ENCODE measurements at places on chromosomes 6 and 20.

DNA sequence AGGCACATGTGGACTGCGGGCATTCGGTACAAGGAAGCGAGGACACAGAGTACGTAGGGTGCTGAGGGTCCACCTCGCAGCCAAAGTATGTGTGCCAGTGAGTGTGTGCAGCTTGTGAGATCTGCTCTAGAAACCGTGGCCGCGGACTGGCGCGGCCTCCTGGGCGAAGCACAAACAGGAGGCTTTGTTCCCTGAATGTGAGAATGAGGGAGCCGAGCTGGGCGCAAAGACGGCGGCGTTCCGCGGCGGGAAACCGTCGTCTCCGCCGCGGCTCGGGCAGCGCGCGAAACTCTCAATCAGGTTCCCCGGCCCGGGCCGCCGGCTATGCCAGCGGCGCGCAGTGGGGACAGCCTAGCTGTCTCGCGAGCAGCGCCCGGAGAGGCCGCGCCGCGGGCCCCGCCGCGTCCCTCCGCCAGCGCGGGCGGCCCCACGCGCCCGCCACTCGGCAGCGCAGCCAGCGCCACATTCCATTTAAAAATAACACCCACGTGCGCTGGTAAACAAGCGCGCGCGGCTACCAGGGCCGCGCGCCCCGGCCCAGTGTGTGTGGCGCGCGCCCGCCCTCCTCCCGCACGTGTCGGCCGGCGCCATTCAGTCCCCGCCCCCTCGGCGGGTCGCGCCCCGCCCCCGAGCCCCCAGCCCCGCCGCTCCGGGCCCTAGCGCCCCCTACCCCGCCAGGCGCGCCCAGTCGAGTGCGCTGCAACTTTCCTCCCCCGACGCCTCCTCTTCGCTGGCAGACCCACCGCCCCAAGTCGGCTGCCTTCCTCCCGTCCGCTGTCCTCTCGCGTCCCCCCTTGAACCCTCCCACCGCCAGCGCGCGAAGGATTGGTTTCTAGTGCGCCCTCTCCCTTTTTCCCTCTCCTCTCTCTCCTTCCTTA, 3.0 kb upstream of the FOXO3 start:
- DNase-seq = peak; percentile 72

DNA sequence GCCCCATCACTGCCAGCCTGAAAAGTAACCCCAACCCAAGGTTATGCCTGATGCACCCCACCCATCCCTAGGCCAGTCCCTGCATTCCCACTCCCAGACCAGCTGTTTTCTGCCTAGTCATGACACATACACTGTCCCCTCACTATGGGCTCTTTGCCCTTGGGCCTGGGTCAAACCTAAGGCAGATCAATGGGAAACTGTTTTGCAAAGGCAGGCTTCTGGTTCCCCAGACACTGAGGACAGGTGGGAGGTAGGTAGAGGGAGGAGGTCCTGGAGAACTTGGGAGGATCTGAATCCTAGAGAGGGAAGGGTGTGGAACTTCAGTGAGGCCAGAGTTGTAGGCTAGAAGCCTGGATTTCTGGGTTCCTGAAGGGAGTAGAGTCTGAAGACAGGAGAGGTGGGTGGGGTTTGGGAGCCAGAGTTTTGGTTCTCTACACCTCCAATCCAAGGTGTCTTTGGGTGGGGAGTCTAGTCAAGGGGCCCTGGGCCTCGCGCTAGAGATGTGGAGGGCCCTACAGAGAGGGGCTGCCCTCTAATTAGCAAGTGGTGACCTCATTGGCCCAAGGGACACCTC, 2.0 kb downstream of the CLIC1 start:
- no peak for DNase-seq

DNA sequence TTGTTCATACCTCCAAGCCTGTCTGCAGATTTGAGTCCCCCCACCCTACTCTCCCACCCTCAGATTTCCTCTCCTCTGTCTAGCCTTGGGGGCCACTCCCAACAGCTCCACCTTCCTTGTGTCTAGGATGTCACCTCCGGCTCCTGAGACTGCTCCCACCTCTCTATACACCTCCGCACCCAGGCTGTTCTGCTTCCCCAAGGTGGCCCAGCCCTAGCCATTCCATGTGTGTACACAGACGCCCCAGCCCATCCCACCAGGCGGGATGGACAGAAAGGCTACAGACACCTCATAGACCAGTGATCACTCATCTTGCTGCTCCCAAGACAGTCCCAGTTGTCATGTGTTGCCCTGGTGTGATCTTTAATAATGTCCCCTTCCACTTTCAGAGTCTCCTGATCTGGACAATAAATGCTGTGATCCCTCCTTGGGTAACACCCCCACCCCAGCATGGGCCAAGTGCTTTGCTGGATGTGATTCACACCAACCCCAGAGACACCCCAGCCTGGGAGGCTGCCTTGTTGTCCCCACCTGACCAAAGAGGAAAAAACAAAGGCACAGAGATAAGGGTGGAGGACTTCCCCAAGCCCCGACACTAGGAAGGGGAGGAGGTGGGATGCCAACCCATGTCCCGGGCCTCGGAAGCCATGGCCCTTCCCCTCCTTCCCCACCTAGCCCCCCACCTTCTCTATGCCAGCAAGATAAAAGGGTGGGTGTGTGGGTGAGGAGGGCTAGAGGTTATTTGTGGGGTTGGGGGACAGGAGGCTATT, 36.1 kb downstream of the MDFI start:
- DNase-seq = no peak

- DNase-seq = no peak
Observed at GRCh38 chr20:8065691-8066090, 46.1 kb upstream of the TMX4 start.

DNA sequence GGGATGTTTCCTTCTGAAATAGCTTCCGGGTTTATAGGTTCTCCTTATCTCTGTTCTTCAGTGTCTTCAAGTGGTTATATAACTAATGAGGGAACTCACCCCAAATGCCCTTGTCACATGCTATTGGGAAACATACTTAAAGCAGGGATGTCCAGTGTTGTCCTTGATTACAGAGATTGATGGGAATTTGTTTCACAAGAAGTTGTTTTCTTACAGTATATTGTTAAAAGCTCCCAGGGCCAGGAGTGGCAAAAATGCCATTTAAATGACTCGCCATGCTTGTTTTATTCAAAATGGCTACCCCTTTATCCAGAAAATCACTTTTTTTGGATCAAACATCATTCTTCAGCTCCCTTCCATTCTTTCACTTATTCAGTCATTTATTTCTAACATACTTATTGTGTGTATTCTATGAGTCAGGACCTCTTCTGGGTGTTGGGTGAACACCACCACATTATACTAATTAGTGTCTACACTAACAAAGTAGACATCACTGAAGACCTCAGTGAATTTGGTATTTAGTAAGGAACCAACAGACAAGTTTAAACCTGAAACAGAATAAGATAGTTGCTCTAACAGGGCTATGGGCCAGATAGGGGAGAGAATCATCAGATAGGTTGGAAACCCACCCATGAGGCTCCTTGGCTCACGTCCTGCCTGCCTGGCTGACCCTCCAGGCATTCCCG, 791.1 kb downstream of the MAFB start:
- no peak for DNase-seq

DNA sequence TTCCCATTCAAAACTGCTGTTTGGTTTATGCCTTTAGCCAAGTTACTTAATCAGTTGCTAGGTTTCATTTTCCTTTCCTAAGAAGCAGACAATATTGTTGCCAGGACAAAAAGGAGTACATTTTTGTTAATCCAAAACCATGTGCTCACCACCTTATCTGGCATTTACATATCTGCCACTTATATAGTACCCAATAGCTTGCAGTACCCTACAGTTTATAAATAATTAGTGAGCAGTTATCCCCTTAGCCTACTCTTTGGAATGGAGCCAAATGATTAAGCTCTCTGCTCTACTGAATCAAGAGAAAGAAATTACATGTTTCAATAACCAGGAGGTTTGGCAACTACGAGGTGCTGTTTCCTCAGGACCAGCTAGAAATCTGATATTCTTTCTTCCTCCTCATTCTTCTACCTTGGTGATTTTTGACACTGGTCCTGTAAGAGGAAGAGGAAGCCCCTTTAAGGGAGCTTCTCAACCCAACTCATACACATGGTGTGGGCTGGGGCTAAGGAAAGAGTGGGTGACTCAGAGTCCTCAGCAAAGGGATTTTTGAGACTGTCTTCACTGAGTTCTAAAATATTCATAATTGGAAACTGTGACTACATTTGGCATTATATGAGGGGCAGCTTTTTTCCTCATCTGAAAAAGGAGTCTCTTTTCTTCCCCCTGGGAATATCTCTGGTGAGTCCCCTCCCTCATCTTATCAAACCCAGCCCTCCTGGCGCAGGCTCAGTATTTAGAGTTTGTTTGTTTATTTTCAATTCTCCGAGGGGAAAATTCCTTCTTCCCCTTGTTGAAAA, 1.5 kb downstream of the ZNFX1 start:
- DNase-seq = peak; percentile 25

- DNase-seq = no peak
Observed at GRCh38 chr6:47147175-47147727, 105.1 kb upstream of the ADGRF1 start.

DNA sequence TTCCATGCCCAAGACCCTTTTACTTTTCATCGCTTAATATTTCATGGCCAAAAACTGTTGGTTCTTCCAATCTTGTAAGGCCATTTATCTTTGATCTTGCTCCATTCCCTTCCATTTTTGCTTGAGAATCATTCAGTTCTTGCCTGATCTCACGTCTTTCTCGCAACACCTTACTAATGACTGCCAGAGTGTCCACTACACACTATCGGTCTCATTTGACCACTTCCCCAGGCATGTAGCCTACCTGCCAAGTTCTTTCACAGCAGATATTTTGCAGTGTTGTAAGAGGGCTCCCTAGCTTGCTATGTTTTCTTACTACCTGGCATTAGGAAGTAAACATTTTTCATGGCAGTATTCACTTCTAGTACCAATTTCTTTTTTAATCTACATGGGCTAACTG, 248.0 kb downstream of the ESR1 start:
- DNase-seq = no peak

DNA sequence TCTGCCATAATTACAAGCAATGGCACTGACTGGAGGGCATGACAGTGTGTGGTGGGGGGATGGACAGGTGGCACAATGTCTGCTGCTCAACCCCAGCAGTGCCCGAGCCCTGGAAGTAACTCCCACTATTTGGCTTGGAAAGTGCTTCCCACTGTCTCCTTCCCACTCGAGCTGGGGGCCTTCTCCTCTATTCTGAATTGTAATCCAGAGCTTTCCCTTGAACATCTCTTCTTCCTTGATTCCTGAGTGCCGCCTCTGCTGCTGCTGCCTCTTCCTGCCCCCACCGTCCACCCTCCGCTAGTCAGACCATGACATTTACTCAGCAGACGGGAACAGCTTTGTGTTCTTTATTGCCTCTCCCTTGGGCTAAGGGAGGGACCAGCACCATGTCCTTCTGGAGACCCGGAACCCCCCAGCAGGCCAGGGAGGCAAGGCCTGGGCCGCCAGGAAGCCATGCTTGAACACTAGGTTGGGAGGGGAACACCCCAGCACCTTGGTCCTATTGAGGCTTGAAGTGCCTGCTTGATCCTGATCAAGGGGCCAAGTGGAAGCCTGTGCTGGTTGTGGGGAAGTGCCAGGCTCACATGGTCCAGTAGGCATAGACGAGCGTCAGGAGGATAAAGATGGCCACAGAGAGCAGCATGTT, 17.0 kb downstream of the CCDC167 start:
- DNase-seq = no peak

GRCh38 chr20:3407771-3408637, 535 bp upstream of the DNAAF9 start:
- DNase-seq = peak; percentile 64

DNA sequence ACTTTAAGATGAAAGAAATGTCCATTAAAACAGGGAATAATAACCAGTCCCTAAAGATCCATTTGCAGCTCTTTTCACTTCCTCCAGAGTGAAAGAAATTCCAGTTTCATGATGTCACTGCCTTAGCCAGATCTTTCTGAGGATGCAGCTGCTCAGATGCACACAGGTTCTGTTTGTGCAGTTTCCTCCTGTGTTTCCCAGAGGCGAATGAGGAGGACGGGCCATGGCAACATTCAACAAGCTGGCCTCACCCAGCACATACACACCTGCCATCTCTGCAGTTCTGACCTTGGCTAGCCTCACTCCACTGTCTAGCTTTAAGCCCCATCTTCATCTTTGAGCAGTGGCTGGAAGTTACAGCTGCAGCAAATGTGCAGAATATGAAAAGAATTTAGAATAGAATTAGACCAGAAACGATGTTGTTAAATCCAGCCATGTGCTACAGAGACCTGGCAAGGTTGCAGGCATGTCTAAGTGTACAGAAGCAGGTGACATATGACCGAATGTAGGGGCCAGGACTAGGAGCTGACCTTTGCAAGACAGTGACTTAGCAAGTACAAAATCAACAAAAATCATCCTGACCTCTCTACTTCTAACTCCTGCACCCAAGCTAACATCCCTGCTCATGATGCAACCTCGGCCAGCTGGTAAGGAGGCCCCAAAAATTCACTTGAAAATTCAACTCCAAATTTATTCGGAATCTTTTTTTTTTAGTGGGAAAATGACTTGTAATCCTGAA, 35.0 kb downstream of the FAM50B start:
- no peak for DNase-seq

DNA sequence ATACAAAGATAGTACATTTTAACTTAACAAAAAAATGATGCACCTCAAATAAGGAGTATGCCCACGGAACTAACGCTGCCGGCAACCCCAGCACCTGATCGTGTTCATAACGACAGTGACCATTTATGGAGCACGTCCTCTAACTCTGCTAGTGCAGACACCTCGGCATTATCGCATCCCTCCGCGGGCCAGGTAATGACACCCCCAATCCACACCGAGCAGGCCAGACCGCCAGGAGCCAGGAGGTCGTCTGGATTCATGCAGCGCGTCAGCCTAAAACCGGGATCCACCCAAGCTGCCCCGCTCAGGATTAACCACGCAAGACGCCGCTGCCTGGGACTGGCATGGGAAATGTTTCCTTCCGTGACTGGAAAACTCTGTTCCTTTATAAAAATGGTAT, 34.1 kb downstream of the DACT2 start:
- no peak for DNase-seq

- DNase-seq = no peak
Observed at GRCh38 chr6:139336488-139336887, 38.0 kb downstream of the CITED2 start.

DNA sequence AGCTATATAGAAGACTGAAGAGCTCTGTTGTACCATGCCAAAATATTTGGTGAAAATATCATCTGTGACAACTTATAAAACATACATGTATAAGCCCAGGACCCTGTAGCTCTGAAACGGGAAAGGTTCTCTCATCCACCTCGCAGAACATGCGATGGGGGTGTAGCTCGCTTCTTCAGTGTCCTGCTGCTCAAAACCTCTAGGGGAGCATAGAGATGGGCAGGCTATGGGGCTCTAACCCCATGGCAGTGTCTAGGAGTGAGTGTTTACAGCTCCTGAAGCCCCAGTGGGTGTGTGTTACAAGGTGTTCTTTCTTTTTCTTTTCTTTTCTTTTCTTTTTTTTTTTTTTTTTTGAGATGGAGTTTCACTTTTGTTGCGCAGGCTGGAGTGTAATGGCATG, 505.2 kb upstream of the SYNCRIP start:
- DNase-seq = no peak

All from activated T-cell treated with anti-CD3 and anti-CD28 coated beads for 1 hour (primary cell).